ENCODE measurements at places on chromosomes 2 and 18.

DNA sequence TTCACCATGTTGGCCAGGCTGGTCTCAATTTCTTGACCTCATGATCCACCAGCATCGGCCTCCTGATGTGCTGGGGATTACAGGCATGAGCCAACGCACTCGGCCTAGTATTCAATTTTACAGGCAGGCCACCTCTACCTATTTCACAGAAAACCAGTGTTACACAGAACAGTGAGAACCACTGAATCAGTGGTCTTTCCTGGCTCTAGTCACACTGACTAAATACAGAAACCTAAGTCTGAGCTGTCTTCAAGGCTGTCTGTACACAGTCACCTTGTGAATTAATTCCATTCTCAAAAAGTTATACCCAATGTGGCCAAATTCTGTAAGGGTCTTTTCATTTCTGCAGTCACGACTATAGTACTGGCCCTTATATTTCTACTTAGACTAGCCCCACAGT, 3.5 kb downstream of the RNF149 start:
- no peak for DNase-seq

GRCh38 chr2:207528980-207529329, 807 bp upstream of the CREB1 start:
- DNase-seq, result peak; percentile 57

DNA sequence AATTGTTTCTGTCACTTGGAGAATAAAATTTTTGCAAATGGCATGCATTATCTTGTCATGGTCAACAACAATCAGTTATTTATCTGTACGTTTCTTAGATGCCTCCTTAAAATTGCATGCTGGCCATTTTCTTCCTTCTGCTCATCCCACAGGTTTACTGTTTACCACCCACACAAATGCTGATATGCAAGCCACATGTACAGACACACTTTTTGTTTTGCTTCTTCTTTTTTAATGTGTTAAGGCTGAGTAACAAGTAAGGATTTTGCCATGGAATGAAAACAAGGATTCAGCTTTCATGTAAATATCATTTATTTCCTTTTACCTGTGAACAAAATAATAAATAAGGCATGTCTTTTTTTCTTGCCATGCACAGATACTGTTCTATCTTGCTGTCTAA, 1077.1 kb upstream of the ZEB2 start:
- DNase-seq, result no peak

DNA sequence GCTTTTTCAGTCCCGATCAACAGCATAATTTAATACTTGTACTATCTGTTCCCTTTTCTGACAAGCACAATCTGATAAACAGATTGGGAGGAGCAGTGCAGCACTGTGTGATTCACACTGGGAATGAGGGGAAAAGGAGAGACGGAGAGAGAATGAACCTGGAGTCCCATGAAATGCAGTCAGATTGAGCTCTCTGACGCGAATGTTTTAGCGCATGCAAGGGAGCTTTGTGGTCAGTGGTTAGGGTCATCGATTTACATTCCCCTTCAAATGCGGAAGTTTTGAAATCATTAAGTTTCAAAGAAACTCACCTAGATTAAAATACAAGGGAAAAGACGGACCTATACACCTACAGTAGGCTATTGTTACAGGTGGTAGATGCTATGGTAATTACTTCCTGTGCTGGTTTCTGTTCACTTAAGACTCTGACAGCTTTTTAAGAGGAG, 99.6 kb downstream of the KCTD1 start:
- no peak for DNase-seq

- DNase-seq, result no peak
Measured at GRCh38 chr2:224723586-224724217, 7.5 kb upstream of the CCDC195 start.

- no peak for DNase-seq
Measured at GRCh38 chr2:53091183-53091582, 676.4 kb upstream of the CHAC2 start.

DNA sequence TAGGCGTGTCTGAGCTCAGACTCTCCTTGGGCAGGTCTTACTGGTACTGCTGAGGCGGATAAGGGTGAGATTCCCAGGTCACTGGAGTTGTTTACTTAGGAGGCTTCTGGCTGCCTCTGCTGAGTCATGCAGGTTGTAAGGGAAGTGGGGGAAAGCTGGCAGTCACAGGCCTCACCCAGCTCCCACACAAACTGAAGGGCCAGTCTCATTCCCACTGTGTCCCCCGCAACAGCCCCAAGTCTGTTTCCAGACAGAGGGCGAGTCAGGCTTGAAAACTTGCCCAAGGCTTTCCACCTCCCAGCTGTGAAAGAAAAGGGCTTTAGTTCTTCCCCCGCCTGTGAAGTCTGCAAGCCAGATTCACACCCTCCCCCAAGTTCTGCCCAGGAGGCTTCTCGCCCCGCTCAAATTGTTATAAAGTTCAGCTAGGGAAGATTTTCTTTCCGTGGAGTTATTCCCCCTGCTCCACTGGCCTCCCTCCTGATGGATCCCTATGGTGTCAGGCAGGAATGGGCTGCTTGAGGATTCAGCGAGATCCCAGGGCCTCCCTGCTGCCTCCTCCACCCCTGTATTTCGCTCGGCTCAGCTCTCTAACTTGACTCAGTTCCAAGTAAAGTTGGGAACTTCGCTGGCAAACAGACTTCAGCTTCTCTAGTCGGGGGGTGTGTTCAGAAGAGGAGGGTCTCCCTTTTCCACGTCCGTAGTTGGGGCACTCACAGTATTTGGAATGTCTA, 248.6 kb downstream of the NR4A2 start:
- no peak for DNase-seq

- DNase-seq, result no peak
Measured at GRCh38 chr2:30505500-30506180, 58.6 kb downstream of the LCLAT1 start.

GRCh38 chr2:100291152-100291970, 30.9 kb downstream of the LONRF2 start:
- DNase-seq, result peak; percentile 29

DNA sequence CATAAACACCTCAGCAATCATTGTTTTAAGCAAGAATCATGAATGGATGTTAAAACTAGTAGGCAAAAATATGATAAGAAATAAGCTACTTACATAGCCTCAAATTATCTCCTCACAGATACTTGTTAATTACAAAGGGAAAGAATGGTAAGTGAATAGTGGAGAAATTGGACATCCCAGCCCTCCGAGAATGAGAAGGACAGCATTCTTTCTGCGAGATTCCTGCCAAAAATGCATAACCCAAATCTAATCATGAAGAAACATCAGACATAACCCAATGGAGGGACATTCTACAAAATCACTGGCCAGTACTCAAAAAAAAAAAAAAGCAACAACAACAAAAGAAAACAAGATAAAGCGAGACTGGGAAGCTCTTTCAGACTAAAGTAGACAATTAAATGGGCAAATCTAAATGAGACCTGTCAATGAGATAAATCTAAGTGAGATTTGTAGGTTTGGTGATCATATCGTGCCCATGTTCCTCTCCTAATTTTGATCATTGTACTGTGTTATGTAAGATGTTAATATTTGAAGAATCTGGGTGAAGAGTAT, 57.9 kb upstream of the GLI2 start:
- no peak for DNase-seq

GRCh38 chr18:57856557-57857280, 53.6 kb upstream of the ATP8B1 start:
- no peak for DNase-seq

GRCh38 chr18:48771641-48772375, 179.0 kb downstream of the SMAD7 start:
- no peak for DNase-seq

DNA sequence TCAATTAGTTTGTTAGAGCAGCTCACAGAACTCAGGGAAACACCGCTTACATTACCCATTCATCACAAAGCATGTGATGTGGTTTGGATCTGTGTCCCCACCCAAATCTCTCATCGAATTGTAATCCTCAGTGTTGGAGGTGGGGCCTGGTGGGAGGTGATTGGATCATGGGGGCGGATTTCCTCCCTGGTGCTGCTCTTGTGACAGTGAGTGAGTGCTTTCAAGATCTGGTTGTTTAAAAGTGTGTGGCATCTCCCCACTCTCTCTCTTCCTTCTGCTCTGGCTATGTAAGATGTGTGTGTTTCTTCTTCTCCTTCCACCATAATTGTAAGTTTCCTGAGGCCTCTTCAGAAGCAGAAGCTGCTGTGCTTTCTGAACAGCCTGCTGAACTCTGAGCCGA, 63.5 kb upstream of the AGPS start:
- no peak for DNase-seq

GRCh38 chr2:19569300-19569791, 210.9 kb upstream of the OSR1 start:
- DNase-seq, result no peak

DNA sequence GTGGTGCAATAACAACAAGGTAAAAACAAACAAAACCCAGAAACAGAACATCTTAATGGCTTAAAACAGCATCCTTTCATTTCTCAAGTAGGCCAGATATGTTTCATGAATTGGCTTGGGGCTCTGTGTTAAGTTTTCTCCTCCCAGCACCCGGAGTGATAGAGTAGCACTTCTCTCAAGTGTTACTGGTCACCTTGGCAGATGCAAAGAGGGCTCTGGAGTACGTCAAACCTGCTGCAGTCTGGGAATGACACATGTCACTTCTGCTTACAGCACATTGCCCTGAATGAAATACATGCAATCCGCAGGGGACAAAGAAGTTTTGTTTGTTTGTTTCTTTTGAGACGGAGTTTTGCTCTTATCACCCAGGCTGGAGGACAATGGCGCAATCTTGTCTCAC, 639.3 kb downstream of the CNTNAP5 start:
- DNase-seq, result no peak

DNA sequence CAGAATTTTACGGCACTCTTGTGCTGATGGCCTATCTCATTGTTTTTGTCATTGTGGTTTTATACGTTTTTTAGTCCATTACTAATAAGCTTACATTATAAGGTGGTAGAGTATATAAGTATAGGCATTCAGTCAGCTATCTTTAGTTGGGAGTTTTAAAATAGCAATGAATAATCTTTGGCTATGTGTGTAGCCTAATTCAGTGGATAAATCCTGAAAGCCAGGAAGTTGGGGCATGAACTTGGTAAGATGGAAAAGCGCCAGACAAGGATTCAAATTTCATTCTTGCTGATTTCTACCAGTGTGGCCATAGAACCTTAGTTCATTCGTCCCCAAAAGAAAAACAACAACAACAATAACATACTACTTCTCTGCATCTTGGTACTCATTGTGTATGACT, 31.2 kb downstream of the EPC2 start:
- DNase-seq, result no peak

DNA sequence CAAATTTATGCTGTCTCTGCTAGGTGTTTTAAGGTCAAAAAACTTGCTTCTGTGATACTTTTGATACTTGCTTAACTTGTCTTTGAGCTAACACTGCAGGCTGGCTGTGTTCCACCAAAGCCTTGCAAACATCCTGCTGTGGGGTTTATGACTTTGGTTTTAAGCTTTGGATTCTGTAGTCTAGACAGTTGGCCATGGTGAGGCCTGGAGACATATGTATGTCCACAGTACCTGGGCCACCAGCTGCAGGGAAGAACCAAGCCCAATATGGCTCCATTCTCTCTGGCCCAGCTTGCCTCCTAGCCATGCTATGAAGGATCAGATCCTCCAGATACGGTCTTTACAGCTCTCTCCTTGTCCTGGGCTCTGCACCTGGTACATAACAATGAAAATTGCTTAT, 113.9 kb downstream of the INO80D start:
- no peak for DNase-seq

DNA sequence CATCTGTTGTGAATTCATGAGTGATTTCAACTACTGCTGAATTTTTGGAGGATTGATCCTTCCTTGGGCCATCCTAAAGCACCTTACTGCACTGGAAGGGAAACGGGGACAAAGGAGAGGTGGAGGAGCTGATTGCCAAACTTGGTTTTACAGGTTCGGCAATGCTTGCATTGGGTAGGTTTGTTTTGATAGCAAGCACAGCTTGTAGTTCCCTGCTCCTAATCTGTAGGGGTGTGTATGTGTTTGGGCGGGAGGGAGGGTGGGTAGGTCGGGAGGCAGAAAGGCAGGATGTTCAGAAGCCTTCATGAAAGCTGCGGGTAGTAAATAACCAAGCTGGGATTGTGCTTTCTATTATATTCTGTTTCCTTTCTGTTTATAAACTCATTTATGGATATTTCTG, 24.6 kb downstream of the PHLPP1 start:
- DNase-seq, result no peak

GRCh38 chr2:235066490-235066889, 114.7 kb downstream of the SH3BP4 start:
- DNase-seq, result no peak

GRCh38 chr18:25099895-25100294, 252.1 kb downstream of the ZNF521 start:
- DNase-seq, result no peak

- no peak for DNase-seq
Measured at GRCh38 chr2:72685638-72686213, 140.1 kb downstream of the EXOC6B start.

DNA sequence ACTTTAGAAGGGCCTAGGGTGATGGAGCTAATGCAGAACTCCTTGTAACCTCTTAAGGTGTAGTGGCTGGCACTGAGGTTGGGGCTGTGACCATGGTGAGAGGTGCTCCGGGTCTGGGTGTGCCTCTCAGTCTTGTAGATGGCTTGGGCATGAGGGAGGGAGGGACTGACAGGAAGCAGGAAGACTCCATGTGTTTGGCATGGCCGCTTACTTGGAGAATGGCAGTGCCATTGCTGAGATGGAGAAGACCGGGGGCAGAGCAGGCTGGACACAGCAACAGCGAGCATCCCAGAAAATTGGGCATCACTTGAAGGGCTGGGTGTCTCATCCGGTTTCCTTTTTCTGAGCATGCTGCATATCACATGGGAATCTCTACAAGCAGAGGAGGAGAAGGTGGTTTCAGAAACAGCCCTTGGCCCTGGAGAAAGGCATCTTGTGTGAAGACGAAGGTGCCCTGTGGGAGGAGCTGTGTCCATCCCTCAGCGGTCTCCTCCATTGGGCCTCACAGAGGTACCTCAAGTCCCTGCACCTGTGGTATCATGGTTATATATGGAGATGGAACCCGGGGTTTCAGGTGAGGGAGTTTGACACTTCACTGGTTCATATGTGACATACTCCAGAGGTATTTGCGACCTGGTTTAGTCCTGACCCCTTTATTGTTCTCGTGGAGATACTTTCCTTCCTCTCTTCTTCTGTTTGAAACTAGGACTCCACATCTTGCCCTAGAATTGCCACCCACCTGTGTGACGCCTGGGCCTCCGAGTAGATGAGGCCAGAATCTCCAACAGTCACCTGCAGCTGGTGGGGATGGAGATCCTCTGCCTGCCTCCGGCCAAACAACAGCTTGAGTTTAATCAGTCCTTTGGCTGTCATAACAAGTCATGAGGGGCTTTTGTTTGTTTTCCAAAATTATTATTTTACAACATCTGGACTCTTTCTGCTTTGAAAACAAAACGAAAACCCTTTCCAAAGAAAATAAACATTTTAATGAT, 45.6 kb downstream of the INPP4A start:
- no peak for DNase-seq

- peak; percentile 52 for DNase-seq
Measured at GRCh38 chr2:44981714-44982108, 27.5 kb downstream of the SIX2 start.

GRCh38 chr2:47057687-47058002, 97.5 kb downstream of the STPG4 start:
- DNase-seq, result no peak

GRCh38 chr18:41324020-41324791, 630.8 kb upstream of the PIK3C3 start:
- DNase-seq, result no peak

Data from HuH-7.5 (cell line).